ENCODE measurements at places on chromosomes 2 and 18. TPM values are rescaled to one million over a fixed set of nuclear protein-coding genes. Genes with fewer than 3 reads are reported as not detected.

LRRC30 gene
- polyA plus RNA-seq: not detected

POTEJ gene
- polyA plus RNA-seq: 0.02 TPM

CPLX4 gene
- polyA plus RNA-seq: not detected

PCARE gene
- polyA plus RNA-seq: 1.1 TPM

GRB14 gene
- polyA plus RNA-seq: 20.0 TPM

LCT gene
- not detected for polyA plus RNA-seq

FOXD4L1 gene
- 0.07 TPM for polyA plus RNA-seq

SULT1C4 gene
- polyA plus RNA-seq: 5.2 TPM

DCDC2C gene
- polyA plus RNA-seq: not detected

GREB1L gene
- 7.4 TPM for polyA plus RNA-seq
